ENCODE measurements at places on chromosomes 5 and 9.

DNA sequence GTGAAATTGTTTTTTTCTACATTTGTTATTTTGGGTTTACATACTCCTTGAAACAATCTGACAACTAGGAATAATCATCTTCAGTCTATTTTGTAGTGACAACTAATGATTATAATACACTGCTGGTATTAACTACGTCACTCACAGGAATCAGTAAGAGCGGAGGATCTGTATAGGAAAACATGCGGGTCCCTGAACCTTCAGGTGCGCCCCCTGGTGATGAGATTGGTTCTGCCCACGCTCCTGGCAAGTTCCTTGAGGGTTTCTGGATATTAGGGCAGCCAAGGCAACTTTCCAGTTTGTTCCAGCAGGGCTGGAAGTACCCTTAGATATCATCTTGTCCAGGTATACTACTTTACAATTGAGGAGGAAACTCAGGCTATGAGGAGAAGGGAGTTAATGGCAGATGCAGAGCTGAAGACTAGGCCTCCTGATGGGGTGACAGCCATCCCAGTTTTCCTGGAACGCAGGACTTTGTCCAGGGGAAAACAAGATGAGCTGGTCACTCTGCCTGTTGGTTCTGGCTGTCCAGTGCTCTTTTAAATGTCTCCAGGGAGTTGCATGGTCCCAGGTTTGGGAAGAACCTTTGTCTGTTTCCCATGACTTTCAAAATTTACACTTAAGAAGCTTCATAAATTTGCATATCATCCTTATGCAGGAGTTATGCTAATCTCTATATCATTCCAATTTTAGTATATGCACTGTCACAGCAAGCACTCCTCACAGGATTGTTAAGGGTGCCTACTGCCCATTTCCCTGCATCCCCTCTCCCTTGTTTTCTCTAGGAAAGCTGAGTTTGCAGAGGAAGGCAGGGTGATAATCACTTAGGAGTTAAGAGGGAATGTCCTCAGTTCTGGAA is 14.9 kb upstream of the WNT8A start:
- peak; percentile 55 for DNase-seq

- DNase-seq = no peak
Observed at GRCh38 chr9:80797831-80798688, 891.3 kb downstream of the TLE1 start.

- DNase-seq = no peak
Observed at GRCh38 chr5:169251333-169252084, 49.4 kb downstream of the SLIT3 start.

DNA sequence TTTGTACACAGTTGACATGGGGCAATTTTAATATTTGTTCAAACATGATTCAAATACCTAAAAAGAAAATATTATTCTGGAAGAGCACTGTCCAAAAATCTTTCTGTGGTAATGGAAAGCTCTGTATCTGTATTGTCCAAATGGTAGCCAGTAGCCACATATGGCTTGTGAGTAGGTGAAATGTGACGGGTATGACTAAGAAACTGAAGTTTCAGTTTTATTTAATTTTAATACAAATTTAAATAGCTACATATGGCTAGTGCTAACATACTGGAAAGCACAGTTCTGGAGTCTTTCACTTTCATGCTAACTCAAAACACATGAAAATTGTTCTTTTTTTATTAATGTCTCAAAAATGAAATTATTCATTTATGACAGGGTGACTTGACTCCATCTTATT is 132.6 kb downstream of the PLK2 start:
- no peak for DNase-seq

GRCh38 chr9:132244582-132245455 is 83.0 kb downstream of the NTNG2 start:
- no peak for DNase-seq

DNA sequence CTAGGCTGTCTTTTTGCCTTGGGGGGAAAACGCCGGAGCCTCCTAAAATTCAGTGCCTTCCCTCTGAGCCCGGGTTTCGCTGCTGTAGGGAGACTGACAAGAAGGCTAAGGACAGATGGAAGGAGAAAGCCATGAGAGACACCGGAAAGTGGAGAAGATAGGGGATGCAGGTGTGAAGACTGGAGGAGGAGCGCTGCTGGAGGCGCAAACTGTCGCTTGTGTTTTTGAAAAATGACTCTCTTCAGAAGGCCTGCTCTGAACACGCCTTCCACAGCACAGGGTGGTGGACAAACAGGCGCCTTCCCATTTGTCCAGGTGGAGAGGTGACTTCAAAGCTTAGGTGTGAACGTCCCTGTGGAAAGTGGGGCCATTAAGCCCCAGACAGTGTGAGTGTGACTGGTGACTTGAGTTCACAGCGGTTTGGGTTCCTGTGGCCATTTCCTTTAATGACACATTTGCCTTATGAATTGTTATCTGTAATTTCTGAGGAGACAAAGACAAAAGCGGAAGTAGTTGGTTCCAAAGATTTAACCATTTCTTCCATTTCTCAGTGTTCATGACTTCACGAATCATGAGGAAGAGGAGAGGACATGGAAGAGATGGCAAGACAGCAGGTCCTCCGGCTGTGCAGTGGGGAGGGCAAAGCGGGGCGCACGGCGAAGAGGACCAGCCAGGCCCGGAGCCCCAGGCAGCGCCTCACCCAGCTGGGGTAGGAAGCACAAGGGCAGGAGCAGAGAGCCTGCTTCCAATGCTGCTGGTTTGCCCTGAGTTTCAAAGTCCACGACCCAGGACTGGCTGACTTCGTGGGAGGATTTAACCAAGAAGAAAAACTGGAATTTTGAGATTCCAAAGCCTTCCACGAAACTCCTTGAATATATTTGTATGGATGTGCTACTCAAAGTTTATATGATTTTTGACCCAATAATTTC is 27.8 kb upstream of the SEMA4D start:
- DNase-seq = no peak

DNA sequence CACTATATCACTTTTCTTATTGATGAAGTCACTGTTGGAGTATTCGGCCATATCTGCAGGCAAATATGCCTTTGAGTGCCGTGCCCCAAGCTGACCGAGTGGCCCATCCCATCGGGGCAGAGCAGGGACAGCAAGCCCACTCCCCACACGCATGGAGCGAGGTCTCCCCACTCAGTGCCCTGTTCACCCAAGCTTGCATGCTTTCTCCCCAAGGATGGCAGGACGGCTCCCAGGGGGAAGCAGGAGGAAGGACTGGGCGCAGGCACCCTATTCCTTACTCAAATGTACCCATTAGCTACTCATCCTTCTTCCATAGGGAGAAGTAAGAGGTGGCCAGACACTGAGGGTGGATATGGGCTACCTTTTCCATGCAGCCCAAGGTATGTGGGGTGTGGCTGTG is 309.0 kb downstream of the IRX1 start:
- no peak for DNase-seq

DNA sequence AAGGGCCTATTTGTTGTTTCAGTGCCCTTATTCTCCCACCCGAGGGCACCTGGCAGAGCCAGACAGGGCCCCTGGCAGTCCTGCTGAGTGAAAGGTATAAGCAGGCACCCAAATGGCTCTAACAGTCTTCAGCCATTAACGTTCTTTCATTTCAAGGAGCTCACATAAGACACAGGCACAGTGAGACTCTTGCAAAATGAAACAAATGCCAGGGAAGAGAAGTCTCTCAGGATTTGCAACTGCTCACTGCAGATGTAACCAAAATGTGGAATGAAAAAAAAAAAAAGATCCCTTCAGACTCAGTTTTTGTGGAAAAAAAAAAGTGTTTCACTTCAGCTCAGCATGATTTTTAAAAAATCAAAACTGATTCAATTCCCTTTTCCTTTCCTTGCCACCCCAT is 155.4 kb upstream of the LHFPL2 start:
- DNase-seq = no peak

- no peak for DNase-seq
Observed at GRCh38 chr5:140608722-140609121, 24.3 kb downstream of the CD14 start.

GRCh38 chr5:57529864-57530263 is 47.3 kb upstream of the ACTBL2 start:
- DNase-seq = no peak

DNA sequence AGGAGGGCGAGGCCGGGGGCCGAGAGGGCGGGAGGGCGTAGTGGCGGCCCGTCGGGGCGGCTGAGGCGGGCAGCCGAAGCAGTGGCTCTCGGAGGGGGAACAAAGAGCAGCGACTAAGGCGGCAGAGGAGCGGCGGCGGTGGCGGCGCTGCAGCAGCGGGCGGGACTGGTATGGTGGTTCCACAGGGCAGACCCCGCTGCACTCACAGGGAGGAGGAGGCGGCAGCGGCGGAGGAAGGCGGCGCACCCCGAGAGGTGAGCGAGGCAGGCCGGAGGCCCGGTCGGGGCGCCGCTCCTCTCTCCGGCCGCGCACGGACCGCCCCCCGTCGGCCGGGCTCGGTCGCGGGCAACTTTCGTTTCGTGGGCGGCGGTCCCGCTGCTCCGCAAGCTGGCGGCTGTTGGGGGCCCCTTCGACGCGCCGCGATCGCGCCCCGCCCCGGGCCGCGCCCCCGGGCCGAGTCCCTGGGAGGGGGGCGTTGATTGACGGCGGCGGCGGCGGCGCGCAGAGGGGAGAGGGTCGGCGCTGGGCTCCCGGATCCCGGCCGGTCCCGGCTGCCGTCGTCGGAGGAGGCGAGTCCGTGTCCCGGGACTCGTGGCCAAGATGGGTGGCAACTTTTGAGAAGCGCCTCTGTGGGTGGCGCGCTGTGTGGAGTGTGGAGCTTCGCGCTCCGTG is 467 bp downstream of the CNOT6 start:
- peak; percentile 19 for DNase-seq

- DNase-seq = no peak
Observed at GRCh38 chr9:109507421-109507838, 9.3 kb upstream of the PTPN3 start.

DNA sequence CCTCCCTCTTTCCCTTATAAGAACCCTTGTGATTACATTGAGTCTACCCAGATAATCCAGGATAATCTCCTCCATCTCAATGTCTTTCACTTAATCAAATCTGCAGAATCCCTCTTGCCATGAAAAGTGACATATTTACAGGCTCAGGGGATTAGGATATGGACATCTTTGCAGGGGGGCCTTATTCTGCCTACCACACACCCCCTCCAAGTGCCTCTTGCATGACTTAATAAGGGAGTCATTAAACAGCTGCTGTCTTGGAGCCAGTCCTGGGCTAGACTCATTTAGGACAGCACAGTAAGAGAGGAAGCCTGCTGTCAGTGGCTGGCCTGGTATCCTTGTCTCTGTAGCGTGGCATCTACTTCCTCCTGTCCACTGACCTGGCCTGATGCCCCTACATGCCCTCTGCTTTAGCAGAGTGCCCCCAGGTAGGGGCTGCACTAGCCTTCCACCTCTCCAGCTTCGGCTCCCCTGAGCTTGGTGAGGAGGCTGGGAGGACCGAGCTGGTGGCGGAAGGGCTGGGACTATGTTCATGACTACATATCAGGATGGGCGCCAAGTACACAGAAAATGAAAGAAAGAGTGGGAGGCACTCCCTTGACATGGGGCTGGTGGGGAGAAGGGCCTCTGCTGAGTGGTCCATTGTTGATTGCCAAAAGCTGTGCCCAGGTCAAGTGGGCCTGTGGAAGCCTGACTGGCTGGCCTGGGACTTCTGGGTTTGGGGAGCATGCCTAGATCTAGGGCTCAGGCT is 17.2 kb downstream of the ENHO start:
- DNase-seq = no peak

DNA sequence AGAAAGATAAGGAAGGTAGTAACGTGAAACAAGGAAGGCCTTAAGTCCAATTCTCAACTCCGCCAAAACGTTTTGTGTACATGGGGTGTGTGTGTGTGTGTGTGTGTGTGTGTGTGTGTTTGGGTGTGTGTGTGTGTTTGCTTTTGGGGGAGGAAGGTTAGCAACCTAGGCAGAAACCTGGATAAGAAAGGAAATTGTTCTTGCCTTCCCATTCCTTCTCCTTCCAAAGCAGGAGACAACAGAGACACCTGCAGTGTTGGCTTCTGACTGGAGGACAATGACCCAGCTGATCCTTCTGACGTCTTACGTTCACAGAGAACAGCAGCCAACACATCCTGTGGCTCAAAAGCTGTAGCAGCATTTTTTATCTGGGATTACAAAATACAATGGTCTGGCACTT is 4.1 kb upstream of the CCNG1 start:
- DNase-seq = no peak

GRCh38 chr9:112360047-112360804 is 19.7 kb upstream of the HSDL2 start:
- DNase-seq = no peak

DNA sequence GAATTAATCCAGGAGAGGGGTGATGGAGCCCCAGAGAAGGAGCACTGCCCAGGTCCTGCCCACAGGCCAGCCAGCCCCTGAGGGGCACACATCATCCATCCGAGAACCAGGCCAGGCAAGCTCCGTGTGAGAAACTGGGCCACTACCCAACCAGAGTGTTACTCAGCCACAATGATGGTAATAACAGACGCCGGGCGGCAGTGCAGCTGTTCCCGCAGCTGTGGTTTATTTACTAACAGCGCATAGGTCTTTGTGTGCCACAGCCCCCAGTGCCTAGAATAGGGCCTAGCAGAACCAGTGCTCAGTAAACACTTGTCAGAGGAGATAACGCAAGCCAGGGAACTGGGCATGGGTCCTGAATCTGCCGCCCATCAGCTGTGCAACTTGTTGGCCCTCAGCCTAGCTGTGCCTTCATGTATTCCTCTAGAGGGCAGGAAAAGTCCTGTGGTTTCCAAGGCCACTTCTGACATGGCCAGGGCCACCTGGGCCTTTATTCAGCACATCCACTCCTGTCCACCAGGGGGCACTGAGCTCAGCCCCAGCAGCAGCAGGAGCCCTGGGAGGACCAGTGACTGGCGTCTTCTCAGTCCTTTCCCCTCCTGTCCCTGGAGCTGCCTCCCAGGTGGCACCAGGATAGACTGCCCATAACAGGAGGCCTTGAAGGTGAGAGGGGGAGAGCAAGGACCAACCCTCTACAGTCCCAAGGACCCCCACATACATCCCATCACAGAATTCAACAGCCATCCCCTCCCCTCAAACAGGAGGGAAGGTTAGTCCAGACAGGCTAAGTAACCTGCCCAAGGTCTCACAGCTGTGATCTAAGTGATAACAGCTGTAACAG is 2.1 kb downstream of the MXD3 start:
- peak; percentile 55 for DNase-seq

DNA sequence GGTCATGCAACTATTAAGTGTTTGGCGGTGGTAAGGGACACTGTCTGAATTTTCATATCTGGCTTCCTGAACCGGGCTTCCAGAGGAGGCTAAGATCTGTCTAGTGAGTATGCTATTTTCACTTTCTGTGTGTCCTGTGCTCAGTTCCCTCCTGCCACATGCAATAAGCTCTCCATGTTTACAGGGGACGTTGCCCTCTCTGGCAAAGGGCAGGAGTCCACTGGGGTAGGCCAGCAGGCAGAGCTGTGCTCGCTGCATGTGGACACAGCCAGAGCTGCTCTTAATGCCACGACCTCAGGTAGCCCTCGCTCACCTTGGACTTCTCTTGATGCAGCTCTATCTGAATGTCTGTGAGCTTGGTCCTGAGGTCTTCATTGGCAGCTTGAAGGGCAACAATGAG is 111.2 kb downstream of the JAKMIP2 start:
- DNase-seq = no peak

- DNase-seq = no peak
Observed at GRCh38 chr5:100464418-100464817, 70.8 kb upstream of the FAM174A start.

DNA sequence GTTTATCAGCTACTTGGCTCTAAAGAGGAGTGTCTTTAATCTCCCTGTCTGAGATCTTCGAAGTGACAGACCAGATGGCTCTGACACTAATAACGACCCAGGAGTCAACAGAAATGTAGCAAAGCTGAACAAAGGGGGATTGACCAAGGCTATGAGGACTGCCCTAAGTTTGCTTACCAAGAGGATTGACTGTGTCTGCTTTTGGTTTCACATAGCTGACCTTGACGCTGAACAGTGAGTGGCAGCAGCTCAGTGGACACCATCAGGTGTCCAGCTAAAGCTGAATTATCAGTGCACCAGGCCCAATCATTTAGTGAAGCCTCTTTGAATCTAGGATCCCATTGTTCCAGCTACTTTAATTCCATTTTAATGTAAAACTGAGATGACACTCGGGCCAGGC is 262.6 kb downstream of the COX7C start:
- no peak for DNase-seq

All from stimulated activated CD4-positive, alpha-beta T cell treated with anti-CD3 and anti-CD28 coated beads, Interleukin-2, amount 100 ng/mL, for 4 hours (primary cell).